ENCODE measurements at places on chromosomes 5 and 9. TPM values are rescaled to one million over a fixed set of nuclear protein-coding genes. Genes with fewer than 3 reads are reported as not detected.

Gene STOML2
- total RNA-seq: 109 TPM

Gene SLC4A9
- 0.20 TPM for total RNA-seq

DNA sequence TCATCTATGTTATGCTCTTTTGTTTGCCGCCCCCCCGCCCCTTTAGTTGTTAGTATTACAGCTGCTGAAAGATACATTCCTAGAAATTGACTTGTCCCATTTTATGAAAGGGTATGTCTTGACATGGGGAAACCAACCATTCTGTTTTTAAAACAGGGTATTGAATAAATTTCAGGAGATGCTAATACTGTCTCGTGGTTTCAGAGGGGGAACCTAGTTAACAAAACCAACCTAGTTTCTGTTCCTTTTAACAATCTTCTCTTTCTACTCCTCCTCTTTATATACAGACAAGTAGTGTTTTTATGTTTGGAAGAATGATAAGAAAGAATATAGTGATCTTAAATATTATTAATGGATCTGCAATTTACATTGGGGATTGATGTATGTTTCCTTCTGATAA lies 3.5 kb downstream of the PIP5K1B start:
- no peaks in the 10 kb centered on the region for H3K36me3 ChIP-seq
- H3K4me1 ChIP-seq: no peaks in the 10 kb centered on the region
- no peak overlapping the region for H3K27ac ChIP-seq
- no peak overlapping the region for H3K4me3 ChIP-seq

DNA sequence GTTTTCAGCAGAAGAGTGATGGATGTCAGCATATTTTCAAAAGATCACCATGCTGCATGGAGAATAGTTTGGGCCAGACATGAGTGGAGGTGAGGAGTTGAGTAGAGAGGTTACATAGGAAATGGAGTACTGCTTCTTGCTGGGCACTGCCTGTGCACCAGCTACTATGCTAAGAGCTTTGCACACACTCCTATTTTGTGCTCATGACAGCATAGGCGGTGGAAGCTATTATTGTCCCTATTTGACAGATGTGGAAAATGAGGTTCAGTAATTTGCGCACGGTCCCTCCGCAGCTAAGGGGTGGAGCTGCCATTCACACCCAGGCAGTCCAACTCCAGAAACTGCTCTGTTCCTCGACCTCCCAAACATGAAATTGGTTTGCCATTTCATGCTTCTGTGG lies 67.8 kb downstream of the ENTREP1 start:
- peaks cover 27% of the 10 kb centered on the region for H3K4me1 ChIP-seq
- no peak for DNase-seq
- H3K27me3 ChIP-seq: no peaks in the 10 kb centered on the region
- no peak overlapping the region for H3K4me3 ChIP-seq

GRCh38 chr5:34480810-34481528 lies 175.2 kb upstream of the RAI14 start:
- no peak for DNase-seq
- H3K36me3 ChIP-seq: no peaks in the 10 kb centered on the region
- peaks cover 5% of the 10 kb centered on the region for H3K4me1 ChIP-seq
- H3K4me3 ChIP-seq: no peak overlapping the region

Measured in PC-9 (cell line).